Muscle of back (tissue), 13 donors: ENCODE measurements at places on chromosomes 11 and 22.

DNA sequence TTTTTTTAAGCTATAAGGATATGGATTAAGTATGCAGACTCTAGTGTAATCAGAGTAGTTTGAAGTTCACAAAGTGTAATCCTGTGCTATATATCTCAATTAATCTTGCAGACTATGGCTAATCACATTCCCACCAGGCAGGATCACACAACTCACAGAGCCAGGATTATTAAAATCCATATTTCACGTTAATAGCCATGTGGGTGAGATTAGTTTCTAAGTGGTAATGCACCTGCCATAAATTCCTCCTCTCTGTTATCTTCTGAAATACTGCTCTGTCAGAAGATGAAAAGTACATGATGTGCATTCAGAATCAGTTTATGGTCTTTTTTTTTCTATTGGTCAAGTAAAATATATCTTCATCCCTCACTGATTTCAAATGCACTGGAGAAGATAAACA is 686.1 kb downstream of the CNTN5 start:
- no peak for DNase-seq

GRCh38 chr11:83057721-83058120 is 14.0 kb downstream of the RAB30 start:
- no peak for DNase-seq

GRCh38 chr22:36955691-36956090 is 42.3 kb downstream of the CSF2RB start:
- no peak for DNase-seq

- no peak for DNase-seq
Measured at GRCh38 chr11:133133050-133133449, 399.3 kb downstream of the OPCML start.

GRCh38 chr22:24145446-24146193 is 35.7 kb upstream of the SUSD2 start:
- no peak for DNase-seq

- DNase-seq = no peak
Measured at GRCh38 chr22:37558815-37559214, 1.5 kb upstream of the CDC42EP1 start.

- no peak for DNase-seq
Measured at GRCh38 chr11:985406-985805, 51.1 kb downstream of the MUC6 start.

DNA sequence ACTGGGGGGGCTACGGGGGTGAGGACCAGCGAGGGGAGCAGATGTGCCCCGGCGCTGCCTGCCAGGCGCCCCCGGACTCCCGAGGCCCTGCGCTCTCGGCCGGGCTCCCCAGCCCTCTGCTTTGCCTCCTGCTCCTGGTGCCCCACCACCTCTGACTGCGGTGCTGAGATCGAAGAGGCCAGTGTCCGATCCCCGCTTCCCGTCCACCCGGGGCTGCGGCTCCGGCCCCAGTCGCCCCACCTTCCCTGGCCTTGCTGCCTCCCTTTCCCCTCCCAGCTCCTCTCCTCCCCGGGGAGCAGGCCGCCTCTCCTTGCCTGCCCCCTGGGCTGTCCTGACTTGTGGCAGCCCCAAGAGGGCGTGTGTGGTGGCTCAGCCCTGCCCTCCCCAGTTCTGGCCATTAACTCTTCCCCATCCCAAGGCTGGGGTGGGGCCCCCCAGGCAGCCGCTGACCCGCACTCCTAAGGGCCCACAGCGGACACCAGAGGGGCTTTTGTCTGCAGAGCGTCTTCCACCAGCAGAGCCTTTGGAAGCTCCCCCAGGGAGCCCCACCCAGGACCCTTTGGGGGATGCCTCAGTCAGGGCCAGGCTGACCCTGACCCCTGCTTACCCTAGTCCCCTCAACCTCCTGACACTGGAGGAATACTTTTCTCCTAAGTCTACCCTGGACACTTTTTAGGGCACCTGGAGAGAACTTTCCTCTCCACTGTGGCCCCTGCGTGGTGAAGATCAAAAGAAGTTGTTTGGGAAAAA is 16.6 kb downstream of the RTN4RL2 start:
- DNase-seq = peak; percentile 37

- DNase-seq = peak; percentile 82
Measured at GRCh38 chr11:27201454-27202302, 161.1 kb downstream of the BBOX1 start.

GRCh38 chr11:116071241-116071640 is 567.0 kb upstream of the CADM1 start:
- DNase-seq = no peak

DNA sequence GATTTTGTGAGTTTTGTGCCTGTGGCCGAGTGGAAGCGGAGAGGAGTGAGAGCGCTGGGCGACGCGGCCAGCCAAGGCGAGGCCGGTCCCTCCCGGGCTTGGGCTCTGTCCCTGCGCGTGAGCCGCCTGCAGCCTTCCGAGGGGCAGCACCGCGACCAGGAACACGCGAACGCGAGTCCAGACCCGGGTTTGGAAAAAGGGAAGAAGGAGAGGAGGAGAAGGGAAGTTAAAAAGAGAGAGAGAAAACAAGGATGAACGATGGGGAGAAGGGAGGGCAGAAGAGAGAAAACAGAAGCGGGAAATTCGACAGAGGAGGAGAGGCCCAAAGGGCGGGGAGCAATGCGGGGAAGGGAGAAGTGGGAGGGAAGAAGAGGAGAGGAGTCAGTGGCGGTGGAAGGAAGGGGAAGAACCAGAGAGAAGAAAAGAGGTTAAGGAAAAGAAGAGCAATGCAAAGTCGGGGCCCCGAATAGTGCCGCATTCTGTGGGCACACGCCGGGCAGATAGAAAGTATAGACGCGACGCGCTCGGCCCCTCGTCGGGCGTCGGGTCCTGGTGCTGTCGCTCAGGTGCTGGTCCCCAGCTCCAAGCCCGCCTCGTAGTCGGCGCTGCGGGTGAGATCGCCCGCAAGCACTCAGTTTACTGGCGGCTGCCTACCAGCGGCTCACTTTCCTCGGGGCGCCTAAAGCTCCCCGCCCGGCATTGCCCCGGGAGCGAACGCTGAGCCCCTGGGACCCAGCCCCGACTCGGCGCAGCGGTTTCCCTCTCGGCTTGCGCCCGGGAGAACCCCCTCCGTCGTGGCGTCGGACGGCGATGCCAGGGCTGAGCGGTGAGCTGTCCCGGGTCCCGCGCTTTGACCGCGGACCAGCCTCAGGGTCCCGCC is 2.8 kb upstream of the BARX2 start:
- DNase-seq = peak; percentile 34

DNA sequence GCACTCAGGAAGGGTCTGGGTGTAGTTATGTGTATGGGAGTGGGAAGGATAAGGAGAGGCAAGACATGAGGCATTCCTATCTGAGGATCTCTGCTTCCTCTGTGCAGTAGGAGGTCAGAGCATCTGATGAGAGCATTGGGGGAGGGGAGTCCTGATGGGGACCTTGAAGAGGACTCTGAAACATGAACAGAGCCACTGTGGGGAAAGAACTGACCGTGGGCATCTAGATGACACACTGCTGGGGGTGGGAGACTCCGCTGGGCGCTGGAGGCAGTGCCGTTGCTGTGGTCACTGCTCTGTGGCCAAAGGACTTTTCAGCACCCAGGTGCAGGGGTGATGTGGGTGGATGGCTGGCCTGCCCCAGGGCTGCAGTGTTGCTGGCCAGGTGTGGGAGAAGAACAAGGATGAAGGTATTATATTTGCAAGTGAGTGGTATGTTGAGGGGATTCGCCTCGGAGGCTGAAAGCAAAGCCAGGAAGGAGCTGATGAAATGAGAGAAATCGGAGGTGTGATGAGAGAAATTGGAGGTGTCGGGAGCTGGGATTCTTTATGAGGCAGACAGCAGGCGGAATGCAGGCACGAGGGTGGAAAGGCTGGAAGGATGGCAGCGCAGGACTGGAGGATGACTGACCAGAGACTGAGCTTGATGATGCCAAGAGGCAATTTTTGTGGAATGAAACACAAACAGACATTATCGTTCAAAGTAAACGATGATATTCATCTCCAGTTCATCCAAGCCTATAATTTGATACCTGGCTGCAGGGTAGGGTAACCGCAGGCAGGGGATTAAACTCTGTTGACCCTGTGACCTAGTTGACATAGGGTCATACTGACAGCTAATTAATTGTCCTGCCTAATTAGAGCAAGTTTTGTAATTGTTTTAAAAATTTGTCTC is 19.4 kb upstream of the TMPRSS4 start:
- no peak for DNase-seq

GRCh38 chr11:75351791-75352587 is 528 bp upstream of the ARRB1 start:
- peak; percentile 89 for DNase-seq

- peak; percentile 86 for DNase-seq
Measured at GRCh38 chr22:43867839-43868635, 5.7 kb upstream of the SULT4A1 start.

- no peak for DNase-seq
Measured at GRCh38 chr22:45922256-45922655, 54.7 kb downstream of the WNT7B start.

- peak; percentile 88 for DNase-seq
Measured at GRCh38 chr11:12167061-12168000, 56.9 kb downstream of the MICAL2 start.

DNA sequence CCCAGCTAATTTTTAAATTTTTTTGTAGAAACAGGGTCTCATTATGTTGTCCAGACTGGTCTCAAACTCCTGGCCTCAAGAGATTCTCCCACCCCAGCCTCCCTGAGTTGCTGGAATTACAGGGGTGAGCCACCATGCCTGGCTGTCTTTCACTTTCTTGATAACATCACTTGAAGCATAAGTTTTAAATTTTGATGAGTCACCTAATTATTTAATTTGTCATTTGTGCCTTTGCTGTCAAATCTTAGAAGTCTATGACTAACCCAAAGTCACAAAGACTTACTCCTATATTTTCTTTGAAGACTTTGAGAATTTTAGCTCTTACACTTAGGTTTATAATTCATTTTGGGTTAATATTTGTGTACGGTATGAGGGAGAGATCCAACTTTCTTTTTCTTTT is 14.5 kb upstream of the MSANTD2 start:
- no peak for DNase-seq

GRCh38 chr11:27423125-27423524 is 49.5 kb downstream of the LGR4 start:
- no peak for DNase-seq

DNA sequence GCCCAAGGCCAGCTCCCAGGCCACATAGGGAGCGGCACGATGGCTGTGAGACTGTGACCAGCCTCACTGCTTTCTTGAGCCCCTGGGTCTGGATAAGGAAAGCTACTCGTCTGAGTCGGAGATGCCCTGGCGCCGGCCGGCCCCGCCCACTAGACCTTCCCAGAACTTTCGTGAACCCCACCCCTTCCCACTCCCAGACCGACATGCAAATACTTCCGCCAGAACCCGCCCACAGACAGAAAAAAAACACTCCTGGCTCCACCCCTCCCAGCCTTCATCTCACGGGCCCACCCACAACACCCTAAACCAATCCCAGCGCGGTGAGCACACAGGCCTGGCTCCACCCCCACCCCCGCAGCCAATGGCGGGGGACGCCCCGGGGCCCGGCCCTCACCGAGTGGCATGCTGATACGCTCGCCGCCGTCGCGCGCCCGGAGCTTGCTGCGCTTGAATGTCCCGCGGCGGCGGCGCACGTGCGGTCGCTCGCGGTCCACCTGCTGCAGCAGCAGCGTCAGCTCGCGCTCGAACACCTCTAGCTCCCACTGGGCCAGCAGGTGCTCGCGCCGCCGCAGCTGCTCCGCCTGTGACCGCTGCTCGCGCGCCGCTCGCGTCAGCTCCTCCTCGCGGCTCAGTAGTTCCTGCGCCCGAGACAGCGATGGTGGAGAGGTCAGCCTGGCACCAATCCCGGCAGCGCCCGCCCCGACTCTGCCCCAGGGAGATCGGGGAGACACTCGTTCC is 7.0 kb downstream of the MAP3K11 start:
- peak; percentile 93 for DNase-seq

- DNase-seq = no peak
Measured at GRCh38 chr11:62857541-62857982, 18.2 kb upstream of the WDR74 start.

GRCh38 chr22:19396934-19397733 is 34.4 kb downstream of the HIRA start:
- no peak for DNase-seq
